ENCODE measurements at places on chromosomes 6 and 20. TPM values are rescaled to one million over a fixed set of nuclear protein-coding genes. Genes with fewer than 3 reads are reported as not detected.

DNA sequence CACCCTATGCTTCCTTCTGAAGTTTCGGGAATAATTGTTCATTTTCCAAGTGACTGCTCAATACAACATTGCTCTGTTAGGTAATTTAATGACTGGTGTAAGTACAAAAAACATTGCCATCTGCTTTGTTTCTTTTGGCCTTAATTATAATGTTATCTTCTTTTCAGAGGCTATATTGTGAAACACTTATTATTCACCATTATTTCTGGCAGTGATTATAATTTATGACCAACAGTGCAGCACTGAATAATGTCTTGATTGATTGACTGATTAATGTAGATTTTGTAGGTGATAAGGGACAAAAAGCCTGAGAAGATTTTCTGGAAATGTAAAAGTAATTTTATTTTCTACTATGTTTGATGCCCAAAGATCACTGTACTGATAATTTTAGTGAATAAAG is 377.7 kb downstream of the PLCB1 start:
- no peak for DNase-seq

DNA sequence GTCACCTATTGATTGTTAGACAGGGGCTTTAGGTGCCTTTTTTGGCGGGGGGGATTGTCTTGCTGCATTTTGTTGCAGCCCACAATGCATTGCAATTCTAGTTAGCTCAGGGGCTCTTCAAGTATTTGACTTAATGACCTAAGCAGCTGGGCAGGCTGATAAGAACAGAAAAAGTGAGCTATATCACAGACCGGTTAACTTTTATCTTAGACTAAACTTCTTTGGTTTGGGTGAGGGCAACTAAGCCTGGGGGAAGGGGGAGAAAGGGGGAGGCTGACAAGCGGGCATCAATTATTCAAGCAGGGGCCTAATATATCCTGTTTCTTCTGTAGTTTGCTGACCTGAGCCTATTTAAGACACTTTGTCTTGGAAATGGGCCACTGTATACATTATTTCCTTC is 66.0 kb upstream of the GPR6 start:
- DNase-seq = no peak

- DNase-seq = no peak
These were observed 78.5 kb upstream of the BHLHE23 start for GRCh38 chr20:63085151-63085861.

GRCh38 chr6:54448617-54449016 is 140.4 kb downstream of the TINAG start:
- no peak for DNase-seq

The SIRPB1 gene
- total RNA-seq = 8.6 TPM
